ENCODE measurements at places on chromosomes 2 and 18.
A peak's percentile ranks its signal among the peaks of the same experiment; 100 is the strongest.

GRCh38 chr2:20574930-20575329 lies 76.0 kb downstream of the HS1BP3 start:
- no peak for DNase-seq

DNA sequence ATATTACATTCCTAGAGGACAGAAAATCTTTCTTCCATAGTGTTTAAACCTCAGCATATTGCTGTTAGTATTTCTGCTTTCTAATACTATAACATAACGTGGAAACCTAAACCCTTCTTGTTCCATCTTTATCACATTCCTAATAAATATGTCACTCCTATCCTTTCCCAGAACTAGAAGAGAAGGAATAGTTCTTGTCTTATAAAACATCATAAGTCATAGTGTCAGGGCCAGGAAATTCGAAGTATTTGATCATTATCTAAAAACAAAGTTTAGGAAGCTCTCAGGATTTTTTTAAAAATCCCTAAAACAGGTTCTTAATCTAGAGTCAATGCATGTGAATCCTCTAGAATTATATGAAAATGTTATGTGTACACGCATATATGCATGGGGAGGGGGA lies 2.0 kb downstream of the NHEJ1 start:
- DNase-seq: no peak

- DNase-seq: peak; percentile 26
Measured at GRCh38 chr18:42640160-42640559, 475.3 kb downstream of the RIT2 start.

- peak; percentile 61 for DNase-seq
Measured at GRCh38 chr2:193695367-193695766, 1500.6 kb upstream of the TMEFF2 start.

- no peak for DNase-seq
Measured at GRCh38 chr18:37403788-37404187, 161.8 kb downstream of the CELF4 start.

DNA sequence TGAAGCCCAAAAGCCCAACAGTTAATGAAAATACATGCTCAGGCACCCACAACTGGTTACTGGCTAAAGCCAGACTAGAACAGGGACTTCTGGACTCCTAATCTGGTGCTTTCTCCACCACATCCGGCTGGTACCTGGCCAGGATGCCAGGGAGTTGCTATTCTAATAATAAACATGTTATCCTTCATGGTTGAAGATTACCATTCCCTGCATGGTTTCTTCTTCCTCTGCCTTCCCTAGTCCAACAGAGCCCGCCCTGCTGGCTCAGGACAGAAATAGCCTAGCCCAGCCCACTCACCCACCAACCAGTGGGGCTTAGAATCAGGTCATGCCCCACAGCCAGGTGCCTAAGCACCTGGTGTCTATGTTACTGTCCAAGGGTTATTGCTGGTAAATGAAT lies 184.2 kb downstream of the TMEM247 start:
- DNase-seq: no peak

GRCh38 chr2:232928551-232929302 lies 58.7 kb downstream of the SNORC start:
- DNase-seq: no peak

GRCh38 chr18:3485153-3486149 lies 35.5 kb downstream of the TGIF1 start:
- peak; percentile 18 for DNase-seq

DNA sequence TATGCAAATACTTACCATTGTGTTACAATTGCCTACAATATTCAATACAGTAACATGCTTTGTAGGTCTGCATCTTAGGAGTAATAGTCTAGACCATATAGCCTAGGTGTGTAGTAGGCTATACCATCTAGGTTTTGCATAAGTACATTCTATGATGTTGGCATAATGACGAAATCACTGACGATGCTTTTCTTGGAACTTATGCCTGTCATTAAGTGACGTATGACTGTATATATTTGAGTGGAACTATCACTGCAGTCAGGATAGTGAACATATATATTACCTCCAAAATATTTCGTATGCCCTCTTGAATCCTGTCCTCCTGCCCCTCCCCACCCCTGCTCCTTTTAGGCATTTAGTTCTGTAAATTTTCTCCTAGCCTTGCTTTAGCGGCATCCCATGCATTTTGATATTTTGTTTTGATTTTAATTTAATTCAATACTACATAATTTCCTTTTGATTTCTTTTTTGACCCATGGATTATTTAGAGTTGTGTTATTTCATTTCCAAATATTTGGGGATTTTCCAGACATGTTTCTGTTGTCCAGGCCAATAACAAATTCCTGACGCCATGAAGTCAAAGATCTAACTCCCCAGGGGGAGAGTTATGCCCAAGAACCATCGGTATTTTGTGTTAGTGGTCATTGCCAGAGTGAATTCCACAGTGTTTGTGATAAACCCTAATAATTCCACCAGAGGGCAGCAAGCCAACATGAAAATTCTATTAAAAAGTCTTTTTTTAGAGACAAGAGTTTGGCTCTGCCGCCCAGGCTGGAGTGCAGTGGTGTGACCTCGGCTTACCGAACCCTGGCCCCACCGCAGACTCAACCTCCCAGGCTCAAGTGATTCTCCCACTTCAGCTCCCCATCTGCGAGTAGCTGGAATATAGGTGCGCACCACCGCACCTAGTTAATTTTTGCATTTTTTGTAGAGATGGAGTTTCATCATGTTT lies 24.2 kb upstream of the CASP8 start:
- peak; percentile 61 for DNase-seq

- no peak for DNase-seq
Measured at GRCh38 chr2:74632939-74633312, 15.2 kb downstream of the M1AP start.

GRCh38 chr2:20939931-20940795 lies 103.7 kb downstream of the APOB start:
- DNase-seq: no peak

DNA sequence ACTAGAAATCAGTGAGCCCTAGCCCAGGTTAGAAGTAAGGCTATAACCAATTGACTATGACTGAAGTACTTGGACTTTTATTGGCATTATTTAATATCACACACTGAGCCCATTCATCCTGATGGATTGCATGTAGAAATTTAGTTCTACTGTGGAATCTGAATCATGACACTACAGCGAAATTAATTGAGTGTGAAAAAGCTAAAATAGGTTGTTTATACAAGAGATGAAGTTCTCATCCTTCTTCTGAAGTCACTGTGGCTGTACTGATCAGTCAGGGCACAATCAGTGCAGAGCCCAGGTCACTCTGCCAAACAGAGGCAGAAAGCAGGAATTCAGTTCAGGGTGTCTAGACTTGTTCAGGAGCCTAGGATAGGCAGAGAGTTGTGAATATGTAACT lies 158.9 kb downstream of the BABAM2 start:
- peak; percentile 28 for DNase-seq

DNA sequence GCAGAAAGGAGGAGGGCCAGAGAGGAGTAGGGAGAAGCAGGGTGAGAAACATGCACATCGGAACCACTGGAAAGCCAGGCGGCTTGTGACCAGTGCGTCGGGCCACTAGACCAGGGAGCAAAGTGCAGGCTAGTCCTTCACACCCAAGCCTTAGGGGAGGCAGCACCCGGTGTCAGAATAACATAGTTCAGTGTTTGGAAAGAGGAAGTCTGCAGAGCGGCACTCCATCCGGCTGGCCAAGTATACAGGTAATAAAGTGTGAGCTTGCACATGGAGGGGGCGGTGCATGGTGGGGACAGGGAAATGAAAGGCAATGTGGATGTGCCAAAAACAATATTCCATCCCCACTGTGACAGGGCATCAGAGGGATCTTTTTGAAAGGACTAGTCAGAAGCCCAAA lies 69.7 kb downstream of the ZNF521 start:
- no peak for DNase-seq

DNA sequence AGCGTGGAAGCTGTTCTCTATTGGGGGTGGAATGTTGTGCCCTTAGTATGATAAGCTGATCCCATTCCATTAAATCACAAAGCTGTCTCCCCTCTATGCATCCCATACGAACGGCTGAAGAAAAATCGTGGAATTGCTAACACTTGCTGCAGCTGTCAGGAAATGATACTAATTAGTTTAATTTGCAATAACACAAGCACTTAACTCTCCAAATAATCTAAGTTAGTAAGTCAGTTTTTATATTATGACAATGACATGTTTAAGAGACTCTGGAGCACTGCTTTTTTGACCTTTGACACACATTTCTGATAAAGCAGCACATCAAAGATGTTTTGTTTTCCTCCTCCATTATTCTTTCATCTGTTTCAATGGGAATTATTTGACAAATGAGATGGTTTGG lies 123.7 kb upstream of the SATB2 start:
- no peak for DNase-seq

GRCh38 chr18:54130177-54130576 lies 94.3 kb downstream of the MBD2 start:
- DNase-seq: no peak

- peak; percentile 2 for DNase-seq
Measured at GRCh38 chr2:166775176-166775575, 113.1 kb upstream of the XIRP2 start.

DNA sequence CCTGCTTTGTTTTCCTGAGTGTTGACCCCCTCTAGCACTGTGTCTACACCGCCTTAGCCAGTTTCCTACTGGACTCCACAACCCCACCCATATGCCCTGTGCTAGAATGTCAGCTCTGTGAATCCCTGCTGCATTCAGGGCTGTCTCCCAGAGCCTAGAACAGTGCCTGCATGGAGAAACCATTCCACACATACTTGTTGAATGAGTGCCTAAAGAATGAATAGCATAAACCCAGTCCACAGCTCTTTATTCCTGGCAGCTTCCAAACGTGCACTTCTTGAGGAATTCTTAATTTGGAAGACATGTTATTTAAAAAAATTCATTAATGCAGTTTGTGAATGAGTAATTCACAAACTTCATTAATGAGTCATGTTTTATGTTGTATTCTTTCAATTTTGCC lies 6.5 kb upstream of the NAPG start:
- DNase-seq: no peak

GRCh38 chr2:38690499-38691420 lies 24.8 kb downstream of the GALM start:
- DNase-seq: peak; percentile 93
